ENCODE measurements at places on chromosomes 1 and 21. TPM values are rescaled to one million over a fixed set of nuclear protein-coding genes. Genes with fewer than 3 reads are reported as not detected.

The SPATA45 gene
- 0.42 TPM for total RNA-seq

The LDLRAD1 gene
- not detected for total RNA-seq

The OXCT2 gene
- 0.49 TPM for total RNA-seq

The MFAP2 gene
- total RNA-seq = 1.3 TPM

The ZNF648 gene
- not detected for total RNA-seq

The GJC2 gene
- 0.39 TPM for total RNA-seq

The FAM151A gene
- total RNA-seq = 0.34 TPM

The RAB3B gene
- total RNA-seq = 5.4 TPM

The FAM3B gene
- not detected for total RNA-seq

The MMEL1 gene
- total RNA-seq = 0.08 TPM

The ARHGAP29 gene
- 13.5 TPM for total RNA-seq

The GSTM3 gene
- total RNA-seq = 21.6 TPM

The FAM78B gene
- total RNA-seq = 0.17 TPM

The NBPF6 gene
- not detected for total RNA-seq

The KCNA3 gene
- total RNA-seq = not detected

The PTPN22 gene
- total RNA-seq = not detected

The C1orf116 gene
- 6.8 TPM for total RNA-seq

The DNAH14 gene
- 16.2 TPM for total RNA-seq

The SPRR1A gene
- not detected for total RNA-seq

The PTGFR gene
- not detected for total RNA-seq

The KRTAP11-1 gene
- 0.09 TPM for total RNA-seq

The WNT3A gene
- 0.05 TPM for total RNA-seq

The USH2A gene
- total RNA-seq = under 0.01 TPM

The AGMAT gene
- 7.8 TPM for total RNA-seq

The MYOG gene
- total RNA-seq = not detected

The RHBDL2 gene
- 2.3 TPM for total RNA-seq

The ACKR1 gene
- not detected for total RNA-seq

The PDZK1 gene
- 1.1 TPM for total RNA-seq

The TPM3 gene
- total RNA-seq = 534 TPM

The SH2D5 gene
- 10.3 TPM for total RNA-seq

The SELL gene
- total RNA-seq = 0.08 TPM

The WLS gene
- total RNA-seq = 15.0 TPM

The NRDC gene
- total RNA-seq = 68.2 TPM

The RGL1 gene
- total RNA-seq = 0.79 TPM

The NUDT4B gene
- total RNA-seq = 0.58 TPM

The TMEM52 gene
- 0.63 TPM for total RNA-seq

The NDUFS5 gene
- total RNA-seq = 444 TPM

The AZIN2 gene
- 0.67 TPM for total RNA-seq

The LRRN2 gene
- 9.6 TPM for total RNA-seq

The PDIK1L gene
- 1.9 TPM for total RNA-seq

The SPAG17 gene
- not detected for total RNA-seq

The GCSAML gene
- not detected for total RNA-seq

The ADAM30 gene
- not detected for total RNA-seq

The LGR6 gene
- 0.90 TPM for total RNA-seq

The UBXN10 gene
- not detected for total RNA-seq

The MFSD2A gene
- 9.9 TPM for total RNA-seq

The LRRC38 gene
- 0.06 TPM for total RNA-seq

The AMPD1 gene
- total RNA-seq = not detected

The ELAVL4 gene
- not detected for total RNA-seq

The DR1 gene
- 35.2 TPM for total RNA-seq

The PGBD5 gene
- total RNA-seq = 0.36 TPM

The FNDC5 gene
- total RNA-seq = 0.35 TPM

The TFAP2E gene
- 0.54 TPM for total RNA-seq

The BNIPL gene
- 0.17 TPM for total RNA-seq

The TNN gene
- not detected for total RNA-seq

The SAMD13 gene
- 0.81 TPM for total RNA-seq

The ARHGEF19 gene
- total RNA-seq = 5.2 TPM

The MPZ gene
- total RNA-seq = 0.26 TPM

The TSSK3 gene
- total RNA-seq = 0.18 TPM

The GJA9 gene
- 0.05 TPM for total RNA-seq
